ENCODE measurements at places on chromosomes 2 and 18. TPM values are rescaled to one million over a fixed set of nuclear protein-coding genes. Genes with fewer than 3 reads are reported as not detected.

- no peaks in the 10 kb centered on the region for H3K36me3 ChIP-seq
- H3K4me1 ChIP-seq = peaks cover 12% of the 10 kb centered on the region
- no peak for DNase-seq
- no peaks in the 10 kb centered on the region for H3K27me3 ChIP-seq
Observed at GRCh38 chr18:63148449-63149301, 170.9 kb downstream of the BCL2 start.

SLC19A3 gene
- not detected for total RNA-seq

GRCh38 chr2:234500394-234501006 lies 3.6 kb upstream of the ARL4C start:
- peaks cover under 1% of the 10 kb centered on the region for H3K36me3 ChIP-seq
- peaks cover 26% of the 10 kb centered on the region for H3K4me1 ChIP-seq
- H3K27me3 ChIP-seq = no peaks in the 10 kb centered on the region
- no peak overlapping the region for H3K27ac ChIP-seq

DNA sequence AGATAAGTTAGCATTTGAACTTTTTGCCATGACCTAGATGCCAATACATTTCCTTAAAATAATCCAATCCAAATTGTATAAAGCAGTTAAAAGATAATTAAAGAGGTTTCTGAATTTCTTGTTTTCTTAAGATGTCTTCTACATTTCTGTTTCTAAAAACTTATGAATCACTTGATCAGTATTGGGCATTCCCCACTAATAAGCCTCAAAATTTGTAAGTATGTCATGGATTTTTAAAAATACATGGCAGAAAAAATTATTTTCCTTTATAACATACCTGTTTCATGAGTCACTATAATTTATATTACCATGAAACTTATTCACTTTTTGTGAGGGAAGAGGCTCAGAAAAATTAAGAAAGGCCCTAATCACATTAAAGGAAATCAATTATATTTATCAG lies 90.3 kb upstream of the TFPI start:
- no peak overlapping the region for H3K4me3 ChIP-seq
- H3K27ac ChIP-seq = no peak overlapping the region
- no peaks in the 10 kb centered on the region for H3K36me3 ChIP-seq

FEV gene
- total RNA-seq = not detected

DNA sequence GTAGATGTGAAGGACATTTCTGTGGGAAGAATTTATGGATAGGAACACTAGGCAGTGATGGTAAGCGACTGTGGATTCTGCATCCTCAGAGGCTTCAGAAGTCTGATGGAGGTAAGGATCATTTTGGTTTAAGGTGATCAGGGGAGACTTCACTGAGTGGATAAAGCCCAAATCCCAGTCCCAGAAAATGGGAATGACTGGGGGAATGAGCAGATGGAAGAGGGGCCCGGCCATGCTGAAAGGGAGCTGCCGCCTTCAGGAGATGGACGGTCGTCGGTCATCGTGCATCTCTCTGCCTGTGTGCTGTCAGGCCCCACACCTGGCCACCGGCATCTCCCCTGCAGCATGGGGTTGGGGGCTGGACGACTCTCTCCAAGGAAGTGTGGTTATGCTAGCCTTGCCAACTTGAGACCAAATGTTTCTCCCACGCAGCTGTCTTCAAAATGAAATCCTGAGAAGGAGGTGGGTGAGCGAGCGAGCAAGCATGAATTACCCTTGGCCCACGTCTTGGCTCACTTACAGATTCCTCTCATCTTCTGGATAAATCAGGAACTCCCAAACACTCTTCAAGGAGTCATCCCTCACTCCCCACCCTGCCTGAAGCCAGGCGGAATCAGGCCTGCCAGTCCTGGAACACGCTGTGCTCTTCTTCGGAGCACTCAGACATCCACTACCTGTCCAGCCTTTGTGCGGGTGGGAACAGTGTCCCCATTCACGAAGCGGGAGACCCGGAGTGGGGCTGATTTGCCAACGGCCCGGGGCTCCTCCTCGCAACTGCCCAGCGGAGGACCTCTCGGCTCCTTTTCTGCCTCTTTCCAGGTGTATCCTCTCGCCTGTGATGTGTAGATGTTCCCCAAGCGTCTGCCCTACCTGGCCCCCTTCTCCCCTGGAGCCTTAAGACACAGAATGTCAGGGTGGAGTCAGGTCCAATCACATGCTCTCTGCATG lies 85.6 kb downstream of the PRKCE start:
- H3K27ac ChIP-seq = no peak overlapping the region
- no peaks in the 10 kb centered on the region for H3K27me3 ChIP-seq
- H3K4me1 ChIP-seq = peaks cover 4% of the 10 kb centered on the region
- no peaks in the 10 kb centered on the region for H3K36me3 ChIP-seq
- no peak overlapping the region for H3K4me3 ChIP-seq

GRCh38 chr2:9638532-9638931 lies 7.7 kb upstream of the YWHAQ start:
- H3K27ac ChIP-seq = no peak overlapping the region
- H3K4me3 ChIP-seq = no peak overlapping the region
- no peaks in the 10 kb centered on the region for H3K36me3 ChIP-seq
- H3K27me3 ChIP-seq = no peaks in the 10 kb centered on the region
- no peak for DNase-seq

ARHGAP28 gene
- not detected for total RNA-seq

DNA sequence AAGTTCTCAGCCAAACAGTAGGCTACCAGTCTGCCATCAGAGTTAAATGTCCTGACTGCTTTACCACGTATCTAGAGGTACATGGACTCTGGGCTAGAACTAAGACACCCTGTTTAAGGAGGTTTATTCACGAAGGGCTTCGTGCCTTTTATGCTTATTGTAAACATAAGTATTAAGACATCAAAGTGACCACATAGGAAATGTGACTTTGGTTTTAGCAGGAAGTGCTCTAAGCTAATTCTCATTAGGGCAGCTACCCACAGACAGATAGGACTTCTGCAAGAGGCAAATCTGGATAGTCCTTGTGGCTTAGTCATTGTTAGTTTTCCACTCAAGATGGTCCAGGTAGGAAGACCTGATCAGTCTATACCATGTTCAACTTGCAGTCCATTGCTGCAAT lies 233.3 kb upstream of the MGAT5 start:
- no peak overlapping the region for H3K4me3 ChIP-seq
- peak; percentile 52 for DNase-seq
- H3K36me3 ChIP-seq = no peaks in the 10 kb centered on the region
- no peak overlapping the region for H3K27ac ChIP-seq
- H3K4me1 ChIP-seq = peaks cover 9% of the 10 kb centered on the region

- DNase-seq = no peak
- no peak overlapping the region for H3K27ac ChIP-seq
- H3K36me3 ChIP-seq = peaks cover 78% of the 10 kb centered on the region
Observed at GRCh38 chr2:11769516-11769915, 23.1 kb downstream of the LPIN1 start.

CCDC74B gene
- 1.4 TPM for total RNA-seq

DNA sequence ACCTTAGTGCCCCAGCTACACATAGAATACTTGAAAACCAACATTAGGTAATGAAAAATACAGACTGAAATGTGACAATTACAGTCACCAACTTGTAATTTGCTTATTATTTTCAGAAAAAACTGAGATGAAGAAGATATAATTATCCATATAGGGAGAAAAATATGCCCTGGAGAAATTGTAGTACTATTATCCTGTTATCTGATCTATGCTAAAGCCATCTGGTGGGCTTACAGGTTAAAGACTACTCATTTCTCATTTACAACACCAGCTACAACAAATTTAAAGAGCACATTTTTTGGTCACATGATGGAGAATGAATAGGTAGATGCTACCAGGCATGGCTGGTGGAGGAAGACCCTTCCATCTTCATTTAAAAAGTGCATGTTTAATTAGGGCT lies 79.6 kb upstream of the NYAP2 start:
- H3K27me3 ChIP-seq = no peaks in the 10 kb centered on the region
- H3K27ac ChIP-seq = no peak overlapping the region
- no peaks in the 10 kb centered on the region for H3K4me1 ChIP-seq
- DNase-seq = no peak

RPRD1A gene
- total RNA-seq = 24.4 TPM

All from natural killer cell (primary cell).